ENCODE measurements at places on chromosomes 12 and 14. TPM values are rescaled to one million over a fixed set of nuclear protein-coding genes. Genes with fewer than 3 reads are reported as not detected.

PLXNC1 gene
- 39.5 TPM for total RNA-seq

E2F7 gene
- 1.4 TPM for total RNA-seq

TSHR gene
- total RNA-seq, result under 0.01 TPM

ANO2 gene
- 3.6 TPM for total RNA-seq

AQP5 gene
- total RNA-seq, result 0.62 TPM

RAPGEF3 gene
- total RNA-seq, result 9.0 TPM

CLEC7A gene
- total RNA-seq, result 4.5 TPM

KRT5 gene
- total RNA-seq, result 0.62 TPM

GPRC5D gene
- not detected for total RNA-seq

TMTC2 gene
- total RNA-seq, result 22.9 TPM

KLRC1 gene
- not detected for total RNA-seq

FZD10 gene
- 0.16 TPM for total RNA-seq

LRRC10 gene
- total RNA-seq, result not detected

BCAT1 gene
- 45.2 TPM for total RNA-seq

SLC8A3 gene
- total RNA-seq, result 48.7 TPM

KRT74 gene
- not detected for total RNA-seq

SDR9C7 gene
- 0.31 TPM for total RNA-seq

DUSP16 gene
- 10.0 TPM for total RNA-seq

RIPK3 gene
- 0.47 TPM for total RNA-seq

KRT79 gene
- not detected for total RNA-seq

KRT6B gene
- 0.16 TPM for total RNA-seq

NANOG gene
- total RNA-seq, result not detected

NEUROD4 gene
- total RNA-seq, result 3.9 TPM

SYNJ2BP gene
- 29.8 TPM for total RNA-seq

CLEC2A gene
- total RNA-seq, result not detected

PPP4R3A gene
- total RNA-seq, result 142 TPM

PTCSC3 gene
- not detected for total RNA-seq

SVOP gene
- 30.9 TPM for total RNA-seq

SOX5 gene
- total RNA-seq, result 209 TPM

ABCD2 gene
- total RNA-seq, result 20.4 TPM

OR6C2 gene
- not detected for total RNA-seq

GDF3 gene
- total RNA-seq, result not detected

HEATR5A gene
- total RNA-seq, result 32.3 TPM

SMIM10L1 gene
- 13.7 TPM for total RNA-seq

FAM222A gene
- 2.5 TPM for total RNA-seq

RBM25 gene
- 62.1 TPM for total RNA-seq

IFNG-AS1 gene
- total RNA-seq, result not detected

TMEM63C gene
- total RNA-seq, result 10.8 TPM

IL22 gene
- not detected for total RNA-seq

LMNTD1 gene
- 1.1 TPM for total RNA-seq

SCN8A gene
- total RNA-seq, result 51.2 TPM

OR10A7 gene
- not detected for total RNA-seq

BORCS5 gene
- 27.5 TPM for total RNA-seq

SPIC gene
- total RNA-seq, result 0.16 TPM

DDN gene
- 9.2 TPM for total RNA-seq

MAP3K9 gene
- total RNA-seq, result 19.3 TPM
